NCI-H2081 (cell line): ENCODE measurements at places on chromosomes 5 and 9.

DNA sequence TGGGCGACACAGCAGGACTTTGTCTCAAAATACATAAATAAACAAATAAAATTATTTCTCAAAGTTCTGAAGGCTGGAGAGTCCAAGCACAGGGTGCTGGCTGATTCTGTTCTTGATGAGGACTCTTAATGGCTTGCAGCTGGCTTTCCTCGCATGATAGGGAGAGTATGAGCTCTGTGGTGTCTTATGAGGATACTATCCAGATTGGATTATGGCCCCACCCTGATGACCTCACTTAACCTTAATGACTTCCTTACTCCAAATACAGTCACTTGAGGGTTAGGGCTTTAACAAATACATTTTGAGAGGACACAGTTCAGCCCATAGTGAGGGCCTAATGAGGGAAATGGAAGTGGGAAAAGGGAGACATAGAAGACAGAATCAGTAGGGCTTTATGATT, 87.7 kb downstream of the FOCAD start:
- DNase-seq, result no peak

DNA sequence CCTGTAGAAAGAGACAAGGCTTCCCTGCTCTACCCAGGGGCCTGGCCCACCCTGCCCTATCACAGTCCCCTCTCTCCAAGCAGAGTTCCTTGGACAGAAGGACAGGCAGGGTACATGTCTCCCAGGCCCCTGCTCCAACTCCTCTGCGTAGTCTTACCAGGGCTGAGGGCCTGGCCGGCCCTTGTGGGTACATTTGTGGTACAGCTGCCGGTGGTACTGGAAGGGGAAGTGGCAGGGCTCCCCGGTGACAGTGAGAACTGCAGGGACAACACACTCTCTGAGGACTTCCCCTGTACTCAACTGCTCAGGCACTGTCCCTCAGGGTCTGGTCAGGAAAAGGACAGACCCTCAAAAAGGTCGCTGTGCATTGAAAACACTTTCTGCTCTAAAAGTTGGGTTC, 3.6 kb downstream of the F12 start:
- no peak for DNase-seq

DNA sequence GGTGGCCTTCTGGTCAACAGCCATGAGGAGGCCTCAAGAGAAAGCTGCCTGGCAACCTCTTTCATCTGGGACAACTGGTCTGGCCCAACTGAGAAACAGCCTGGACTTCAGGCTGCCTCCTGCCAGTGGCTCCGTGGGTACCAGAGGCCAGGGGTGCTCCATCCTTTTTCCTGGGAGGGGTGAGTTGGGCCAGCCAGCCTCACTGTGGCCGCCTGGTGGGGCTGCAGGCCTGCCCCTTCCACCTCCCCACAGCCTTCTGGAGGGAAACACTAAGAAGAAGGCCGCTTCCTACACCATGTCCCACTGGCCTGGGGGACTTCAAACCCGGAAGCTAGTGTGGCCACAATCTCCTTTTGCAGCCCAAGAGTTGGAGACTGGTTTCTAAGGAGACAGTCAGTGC, 13.8 kb upstream of the NKD2 start:
- DNase-seq, result no peak

DNA sequence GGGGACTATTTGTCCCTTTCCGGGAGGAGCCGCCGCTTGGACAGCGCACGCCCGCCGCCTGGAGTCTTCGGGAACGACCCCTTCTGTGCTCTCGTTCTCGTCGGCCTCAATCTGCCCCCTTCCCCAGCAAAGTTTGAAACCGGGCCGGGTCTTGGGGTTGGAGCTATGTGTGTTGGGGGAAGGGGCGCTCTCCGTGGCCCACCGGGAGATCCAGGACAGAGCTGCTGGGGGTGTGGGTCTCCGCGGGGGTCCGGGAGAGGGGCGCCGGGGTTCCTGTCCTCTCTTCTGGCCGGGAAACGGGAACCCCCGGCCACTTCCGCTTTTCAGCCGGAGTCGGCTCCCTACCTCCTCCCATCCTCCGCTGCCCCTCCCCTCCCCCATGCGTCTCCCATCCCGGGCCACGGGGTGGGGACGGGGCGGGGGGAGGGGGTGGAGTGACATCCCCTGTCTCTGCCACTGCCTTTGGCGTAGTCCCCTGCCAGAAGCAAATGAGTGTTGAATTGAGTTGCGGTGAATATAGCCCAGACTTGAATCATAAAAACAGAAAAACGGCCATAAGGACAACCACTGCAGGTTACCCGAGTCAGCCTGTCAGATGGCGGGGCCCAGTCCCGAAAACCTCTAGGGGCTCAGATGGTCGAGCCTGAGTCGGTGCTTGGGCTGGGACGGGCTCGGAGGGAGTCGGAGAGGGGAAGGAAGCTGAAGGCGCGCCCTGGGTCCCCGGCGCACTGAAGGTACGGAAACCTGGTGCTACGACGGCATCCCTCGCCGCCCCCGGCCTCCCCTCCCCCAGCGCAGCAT, 1.1 kb downstream of the CPLX2 start:
- peak; percentile 56 for DNase-seq

- DNase-seq, result no peak
These were observed 72.1 kb upstream of the STK32A start for GRCh38 chr5:147162740-147163139.

DNA sequence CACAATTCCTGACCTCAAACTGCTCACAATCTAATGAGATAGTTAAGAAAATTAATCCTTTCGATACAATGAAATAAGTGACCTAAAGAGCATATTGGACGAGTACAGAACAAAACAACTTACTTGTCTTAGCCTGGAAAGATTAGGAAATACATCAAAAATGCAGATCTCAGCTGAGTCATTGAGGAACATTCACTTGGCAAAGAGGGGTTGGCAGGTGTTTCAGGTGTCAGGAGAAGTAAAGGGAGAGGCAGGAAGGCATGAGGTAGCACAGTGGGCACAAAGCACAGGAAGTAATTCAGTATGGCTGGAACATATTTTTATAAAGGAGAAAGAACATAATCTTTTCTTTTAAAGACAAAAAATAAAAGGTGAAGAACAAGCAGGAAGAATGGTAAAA, 628.8 kb upstream of the RGMB start:
- no peak for DNase-seq

DNA sequence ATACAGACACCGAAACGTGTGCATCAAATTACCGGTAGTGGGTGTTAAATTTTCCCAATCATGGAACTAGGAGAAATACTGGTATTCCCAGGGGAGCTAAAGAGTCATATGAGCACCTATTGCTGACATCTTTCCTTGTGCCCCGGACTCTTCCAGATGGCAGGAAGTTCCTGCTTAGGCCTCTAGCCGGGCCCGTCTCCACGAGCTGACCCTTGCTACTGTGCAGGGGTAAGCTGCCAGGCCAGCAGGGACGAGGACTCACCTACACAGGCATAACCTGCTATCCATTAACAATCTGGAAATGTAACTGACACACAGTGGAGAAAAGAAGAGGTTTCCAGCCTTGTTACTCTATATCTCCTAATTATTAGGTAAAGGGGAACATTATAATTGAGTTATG, 16.2 kb upstream of the SSBP2 start:
- DNase-seq, result no peak

DNA sequence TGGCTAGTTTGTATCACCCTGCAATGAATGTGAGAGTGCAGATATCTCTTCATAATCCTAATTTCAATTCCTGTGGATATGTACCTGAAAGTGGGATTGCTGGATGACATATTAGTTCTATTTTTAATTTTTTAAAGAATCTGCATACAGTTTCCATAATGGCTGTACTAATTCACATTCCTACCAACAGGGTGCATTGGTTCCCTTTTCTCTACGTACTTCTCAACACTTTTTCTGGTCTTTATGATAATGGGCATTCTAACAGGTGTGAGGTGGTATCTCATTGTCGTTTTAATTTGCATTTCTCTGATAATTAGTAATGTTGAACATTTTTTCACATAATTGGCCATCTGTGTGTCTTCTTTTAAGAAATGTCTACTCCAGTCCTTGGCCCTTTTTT, 927.5 kb downstream of the DTWD2 start:
- no peak for DNase-seq

DNA sequence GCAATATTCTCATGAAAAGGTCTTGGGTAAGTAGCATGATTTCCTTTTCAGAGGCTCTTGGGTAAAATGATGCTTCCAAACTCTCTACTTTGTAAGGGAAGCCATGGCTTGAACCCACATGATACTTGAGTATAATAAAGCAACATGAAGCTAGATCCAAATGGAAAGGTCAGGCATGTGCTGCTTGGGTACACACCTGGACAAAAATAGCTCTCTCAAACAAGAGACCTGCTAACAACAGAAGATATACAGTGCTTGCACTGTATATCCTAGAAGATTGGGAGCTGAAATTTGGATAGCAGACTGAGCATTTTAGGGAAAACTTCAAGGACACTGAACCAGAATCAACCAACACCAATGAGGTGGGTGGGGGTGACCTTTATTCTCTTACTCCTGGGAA, 40.2 kb downstream of the NMUR2 start:
- no peak for DNase-seq

DNA sequence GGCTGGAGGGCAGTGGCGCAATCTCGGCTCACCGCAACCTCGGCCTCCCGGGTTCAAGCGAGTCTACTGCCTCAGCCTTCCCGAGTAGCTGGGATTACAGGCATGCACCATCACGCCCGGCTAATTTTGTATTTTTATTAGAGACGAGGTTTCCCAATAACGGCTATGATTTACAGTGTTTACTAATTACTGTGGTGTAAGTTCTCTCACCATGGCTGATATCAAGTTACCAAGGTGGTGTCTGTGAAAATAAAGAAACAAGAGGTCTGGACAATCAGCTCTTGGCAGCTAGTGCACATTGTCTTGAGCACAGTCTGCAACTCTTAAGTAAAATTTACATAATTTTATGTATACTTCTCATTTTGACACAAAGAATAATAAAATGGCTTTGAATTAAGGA, 385.5 kb upstream of the COX7C start:
- DNase-seq, result no peak

- DNase-seq, result no peak
These were observed 14.4 kb downstream of the GLDC start for GRCh38 chr9:6631207-6631512.
